ENCODE measurements at places on chromosomes 3 and 15. TPM values are rescaled to one million over a fixed set of nuclear protein-coding genes. Genes with fewer than 3 reads are reported as not detected.

GRCh38 chr3:186220911-186221645, 112.2 kb upstream of the ETV5 start:
- peak; percentile 67 for ATAC-seq

- ATAC-seq, result peak; percentile 65
These were observed 105.5 kb downstream of the SEMA5B start for GRCh38 chr3:122921791-122922651.

The B3GNT5 gene
- total RNA-seq, result 70.7 TPM

DNA sequence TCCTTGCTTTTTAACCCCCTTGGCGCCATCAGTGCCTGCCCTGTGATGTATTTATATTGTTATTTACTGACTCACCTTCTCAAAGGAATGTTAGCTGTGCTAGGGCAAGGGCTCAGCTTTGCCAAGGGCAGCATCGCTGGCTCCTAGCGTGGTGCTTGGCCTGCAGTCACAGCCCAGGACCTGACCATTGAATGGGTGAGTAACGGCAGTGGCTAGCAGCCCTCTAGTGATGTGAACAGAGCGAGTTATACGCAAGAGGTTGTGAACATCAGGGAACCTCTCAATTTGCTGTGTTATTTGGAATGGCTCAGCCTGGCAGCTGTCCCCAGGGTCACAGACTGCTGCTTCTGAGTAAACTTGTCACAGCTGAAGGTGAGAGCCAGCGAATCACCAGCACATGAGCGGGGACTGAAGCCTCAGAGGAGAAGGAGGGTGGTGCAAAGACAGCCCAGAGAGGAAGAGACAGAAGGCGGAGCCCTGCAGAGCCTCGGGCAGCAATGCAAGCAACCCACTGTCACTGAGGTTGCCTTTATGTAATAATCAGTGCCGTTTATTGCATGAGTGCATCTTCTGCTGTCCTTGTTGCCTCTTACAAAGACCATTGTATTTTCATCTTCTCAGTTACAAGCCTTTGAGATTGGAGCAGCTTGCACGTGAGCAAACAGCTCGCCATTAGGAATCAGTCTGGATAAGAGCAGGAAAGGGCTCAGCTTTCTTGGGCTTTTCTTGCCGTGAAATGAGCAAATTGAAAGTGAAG, 158.3 kb downstream of the SLCO3A1 start:
- peak; percentile 44 for ATAC-seq

The PDZRN3 gene
- total RNA-seq, result 18.2 TPM

DNA sequence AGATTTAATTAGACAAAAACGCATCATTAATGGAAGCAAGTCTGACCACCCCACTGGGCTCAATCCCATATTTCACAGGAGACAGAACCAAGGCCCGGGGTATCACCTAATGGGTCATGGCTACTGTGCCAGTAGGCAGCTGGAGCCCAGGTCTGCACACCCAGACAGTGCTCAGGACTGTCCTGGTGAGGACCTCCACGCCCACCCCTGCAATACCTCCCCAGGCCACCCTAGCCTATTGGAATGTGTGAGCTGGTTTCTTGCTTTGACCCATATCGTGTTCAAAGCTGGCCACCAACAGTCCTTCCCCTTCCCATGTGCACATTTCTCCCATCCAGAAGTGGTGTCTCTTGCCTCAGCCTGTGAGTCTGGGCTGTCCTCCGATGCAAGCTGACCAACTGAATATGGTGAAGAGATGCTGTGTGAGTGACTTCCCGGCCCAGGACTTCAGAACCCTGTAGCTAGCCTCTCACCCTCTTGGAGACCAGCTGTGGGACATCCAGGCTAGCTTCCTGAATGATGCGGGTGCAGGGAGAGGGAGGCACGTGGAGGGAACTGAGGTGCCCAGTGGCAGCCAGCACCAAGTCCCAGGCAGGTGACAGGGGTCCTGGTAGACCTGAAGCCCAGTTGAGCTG, 19.1 kb downstream of the SLC6A20 start:
- no peak for ATAC-seq

- no peak for ATAC-seq
These were observed 79.6 kb downstream of the MLH1 start for GRCh38 chr3:37072892-37073291.

GRCh38 chr15:58138106-58138505, at the start of gene AQP9:
AQP9 (plus strand) TSS chr15:58138381; CDS start chr15:58138566, 185 bp downstream.
- no peak for ATAC-seq

Data from esophagus mucosa (tissue), 1 donor.